Stimulated activated CD8-positive, alpha-beta memory T cell treated with anti-CD3 and anti-CD28 coated beads, Interleukin-15, amount 100 ng/mL, for 48 hours (primary cell): ENCODE measurements at places on chromosomes 7 and 10.

DNA sequence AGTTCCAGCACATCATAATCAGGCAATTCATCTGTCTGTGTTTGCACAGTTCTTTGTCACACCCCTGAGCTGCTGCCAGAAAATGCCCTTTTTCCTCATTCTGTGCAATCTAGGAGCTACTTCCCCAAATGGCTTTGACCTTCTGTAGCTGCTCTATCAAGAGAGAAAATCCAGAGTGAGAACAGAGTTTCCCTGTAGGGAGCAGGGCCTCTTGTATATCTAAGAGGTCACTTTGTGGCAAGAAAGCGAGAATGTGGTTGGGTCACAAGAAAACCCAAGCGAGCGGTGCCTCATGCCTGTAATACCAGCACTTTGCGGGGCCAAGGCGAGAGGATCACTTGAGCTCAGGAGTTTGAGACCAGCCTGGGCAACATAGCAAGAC lies 24.3 kb downstream of the SLC29A3 start:
- no peak for DNase-seq

DNA sequence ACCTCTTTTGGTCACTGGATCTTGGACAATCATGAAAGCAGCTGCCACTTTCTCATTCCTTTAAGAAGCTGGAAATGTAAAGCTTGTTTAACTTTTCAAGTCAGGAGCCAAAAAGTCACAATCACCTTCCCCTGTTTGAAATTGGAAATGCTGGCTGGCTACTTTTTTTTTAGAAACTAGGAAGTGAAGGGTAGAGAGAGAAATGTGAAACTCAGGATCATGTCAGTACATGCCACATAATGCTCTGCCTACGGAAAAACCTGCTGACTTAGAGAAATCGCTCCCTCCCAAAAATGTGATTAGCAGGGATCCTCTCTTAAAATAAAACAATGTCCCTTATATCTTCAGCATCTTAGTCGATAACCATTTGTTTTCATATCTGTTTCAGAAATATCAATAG lies 188.4 kb upstream of the C7orf33 start:
- DNase-seq = no peak

DNA sequence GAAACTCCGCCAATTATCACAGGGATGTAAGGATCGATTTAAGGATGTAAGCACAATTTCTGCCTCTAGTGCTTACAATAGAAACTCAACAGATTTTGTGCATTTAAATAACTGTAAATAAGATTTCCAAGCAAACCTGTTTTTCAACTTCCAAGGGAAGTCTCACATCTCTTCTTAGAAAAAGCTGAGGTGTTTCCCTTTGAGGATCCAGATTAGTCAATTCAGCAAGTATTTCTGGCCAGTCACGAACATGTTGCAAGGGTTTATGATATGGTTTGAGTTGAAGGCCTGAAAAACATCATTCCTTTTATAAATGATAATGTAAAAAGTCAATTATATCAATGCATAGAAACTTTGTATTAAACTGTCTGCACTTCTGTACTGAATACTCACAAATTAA lies 23.9 kb downstream of the KRIT1 start:
- no peak for DNase-seq

GRCh38 chr10:97861097-97861750 lies 11.6 kb downstream of the GOLGA7B start:
- no peak for DNase-seq

DNA sequence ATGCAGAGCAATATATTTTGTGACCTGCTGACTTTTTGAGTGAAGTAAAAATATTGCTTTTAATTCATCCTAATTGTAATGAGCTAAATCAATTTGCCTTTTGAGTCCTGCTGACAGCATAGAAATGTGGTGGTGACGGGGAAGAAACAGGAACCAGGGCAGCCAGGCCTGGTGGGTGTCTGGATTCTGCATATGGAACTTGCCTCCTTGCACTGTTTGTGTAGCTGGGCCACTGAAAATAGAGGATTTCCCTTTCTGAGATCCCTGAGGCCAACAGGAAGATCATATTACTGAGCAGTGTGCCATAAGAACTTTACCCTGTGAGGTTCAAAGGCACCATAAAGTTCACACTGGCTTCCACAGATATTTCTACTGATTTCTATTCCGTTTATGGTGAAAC lies 488.4 kb upstream of the AKR1E2 start:
- DNase-seq = no peak

DNA sequence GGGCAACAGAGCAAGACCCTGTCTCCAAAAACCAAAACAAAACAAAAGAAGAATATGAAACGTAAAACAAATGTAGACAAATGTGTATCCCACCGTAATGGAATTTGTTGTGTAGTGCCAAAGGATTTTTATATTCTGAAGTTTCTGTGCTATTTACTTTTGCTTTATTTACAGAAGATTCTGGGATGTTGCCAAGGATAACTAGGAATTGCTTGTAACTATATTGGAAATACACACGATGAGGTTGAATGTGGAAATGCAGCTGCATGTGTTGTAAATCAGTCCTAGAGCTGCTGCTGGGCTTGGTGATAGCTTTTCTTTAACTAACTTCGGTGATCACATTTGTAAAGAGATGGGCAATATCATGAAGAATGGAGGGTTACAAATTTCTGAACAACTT lies 39.5 kb downstream of the GALNT17 start:
- no peak for DNase-seq

GRCh38 chr7:110386006-110386405 lies 704.9 kb upstream of the LRRN3 start:
- no peak for DNase-seq

- no peak for DNase-seq
Observed at GRCh38 chr7:116401711-116402110, 97.8 kb upstream of the CAV2 start.

DNA sequence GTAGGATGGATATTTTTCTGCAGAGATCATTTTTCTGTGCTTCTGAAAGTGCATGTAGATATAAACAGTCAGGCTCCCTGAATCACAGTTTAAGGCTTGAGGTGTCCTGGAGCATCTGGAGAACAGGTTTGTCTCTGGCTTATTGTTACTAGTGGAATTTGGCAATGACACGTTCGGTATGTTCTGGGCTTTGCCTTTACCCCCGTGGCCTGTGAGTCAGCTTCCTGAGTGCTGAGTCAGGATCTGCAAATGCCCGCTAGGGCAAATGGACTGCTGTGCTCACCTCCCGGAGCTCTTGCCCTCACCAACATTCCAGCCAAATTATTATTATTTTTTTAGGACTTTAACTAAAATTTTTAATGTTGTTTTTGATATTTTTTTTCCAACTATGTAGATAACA lies 192.5 kb upstream of the PRSS1 start:
- no peak for DNase-seq

- DNase-seq = no peak
Observed at GRCh38 chr7:149081914-149082313, 8.6 kb downstream of the ZNF786 start.

GRCh38 chr10:60573336-60573735 lies 183.7 kb upstream of the ANK3 start:
- peak; percentile 63 for DNase-seq

DNA sequence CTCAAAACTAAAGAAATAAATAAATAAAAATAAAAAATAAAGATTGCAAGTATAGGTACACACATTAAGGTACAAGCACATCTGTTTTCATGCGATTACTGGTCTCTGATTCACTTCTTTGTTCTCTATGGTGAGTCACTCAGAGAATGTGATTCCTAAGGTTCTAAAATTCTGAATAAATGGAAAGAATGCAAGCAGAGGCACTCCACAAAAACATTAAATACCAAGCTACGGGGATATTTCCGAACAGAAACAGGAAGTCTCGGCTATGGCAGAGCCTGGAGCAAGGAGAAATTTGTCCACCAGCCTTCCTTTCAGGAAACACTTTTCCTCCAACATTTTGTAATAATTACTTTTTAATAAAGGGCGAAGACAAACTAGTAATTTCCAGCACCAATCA lies 1.4 kb downstream of the VOPP1 start:
- no peak for DNase-seq

GRCh38 chr10:69049566-69049961 lies 38.3 kb upstream of the SRGN start:
- no peak for DNase-seq

DNA sequence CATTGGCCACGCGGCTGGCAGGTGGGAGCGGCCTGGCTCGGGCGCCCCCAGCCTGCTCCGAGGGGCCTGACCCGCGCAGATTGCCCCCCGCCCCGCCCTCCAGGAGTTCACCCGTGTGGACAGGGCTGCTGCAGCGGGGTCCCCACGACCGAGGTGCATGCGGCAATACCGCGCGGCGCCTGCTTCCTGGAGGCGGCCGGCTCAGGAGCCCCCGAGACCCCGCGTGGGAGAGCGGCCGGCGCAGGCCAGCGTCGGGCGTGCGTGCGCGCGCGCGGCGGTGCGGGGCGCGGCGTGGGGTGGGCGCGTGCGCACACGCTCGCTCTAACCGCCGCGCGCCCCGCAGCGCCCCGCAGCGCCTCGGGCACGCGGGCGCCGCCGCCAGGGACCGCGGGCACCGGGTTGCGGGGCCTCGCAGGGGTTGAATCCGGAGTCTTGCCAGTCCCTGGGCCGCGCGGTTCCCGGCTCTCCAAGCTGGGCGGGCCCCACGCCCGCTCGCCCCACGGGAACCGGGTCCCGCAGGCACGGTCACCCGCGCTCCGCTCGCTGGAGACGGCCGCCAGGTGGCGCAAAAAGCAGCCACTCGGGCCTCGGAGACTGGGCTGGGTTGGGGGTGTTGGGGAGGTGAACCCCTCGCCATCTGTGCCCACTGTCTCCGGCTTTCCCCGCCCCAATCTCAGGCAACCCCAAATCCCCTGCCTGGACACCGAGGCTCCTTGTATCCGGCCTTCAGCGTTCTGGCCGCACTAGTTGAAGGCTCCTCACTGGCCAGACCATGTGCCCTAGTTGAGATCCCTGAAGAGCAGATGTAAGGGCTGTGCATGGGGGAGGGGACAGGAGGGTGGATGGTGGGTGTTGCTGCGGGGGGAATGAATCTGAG lies 1.3 kb upstream of the ACHE start:
- no peak for DNase-seq

GRCh38 chr7:19958309-19958896 lies 185.0 kb upstream of the TMEM196 start:
- DNase-seq = no peak

DNA sequence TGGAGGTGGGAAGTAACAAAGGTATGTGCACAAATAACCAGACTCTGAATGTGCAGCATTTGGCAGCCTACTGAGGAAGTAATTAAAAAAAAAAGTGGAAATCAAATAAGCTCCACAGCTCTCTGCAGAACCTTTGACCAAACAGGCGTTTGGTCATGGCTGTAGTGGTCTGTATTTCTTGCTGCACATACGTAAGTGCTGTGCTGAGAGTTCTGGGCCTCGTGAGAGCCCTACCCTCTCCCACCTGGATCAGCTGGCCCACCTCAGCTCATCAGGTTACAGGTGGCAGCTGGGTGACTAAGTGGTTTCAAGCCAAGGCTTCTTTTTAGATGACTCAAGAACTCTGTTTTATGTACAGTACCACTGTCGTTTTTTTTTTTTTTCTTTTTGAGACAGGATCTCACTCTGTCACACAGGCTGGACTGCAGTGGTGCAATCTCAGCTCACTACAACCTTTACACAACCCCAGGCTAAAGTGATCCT lies 178.2 kb upstream of the KLF6 start:
- no peak for DNase-seq

DNA sequence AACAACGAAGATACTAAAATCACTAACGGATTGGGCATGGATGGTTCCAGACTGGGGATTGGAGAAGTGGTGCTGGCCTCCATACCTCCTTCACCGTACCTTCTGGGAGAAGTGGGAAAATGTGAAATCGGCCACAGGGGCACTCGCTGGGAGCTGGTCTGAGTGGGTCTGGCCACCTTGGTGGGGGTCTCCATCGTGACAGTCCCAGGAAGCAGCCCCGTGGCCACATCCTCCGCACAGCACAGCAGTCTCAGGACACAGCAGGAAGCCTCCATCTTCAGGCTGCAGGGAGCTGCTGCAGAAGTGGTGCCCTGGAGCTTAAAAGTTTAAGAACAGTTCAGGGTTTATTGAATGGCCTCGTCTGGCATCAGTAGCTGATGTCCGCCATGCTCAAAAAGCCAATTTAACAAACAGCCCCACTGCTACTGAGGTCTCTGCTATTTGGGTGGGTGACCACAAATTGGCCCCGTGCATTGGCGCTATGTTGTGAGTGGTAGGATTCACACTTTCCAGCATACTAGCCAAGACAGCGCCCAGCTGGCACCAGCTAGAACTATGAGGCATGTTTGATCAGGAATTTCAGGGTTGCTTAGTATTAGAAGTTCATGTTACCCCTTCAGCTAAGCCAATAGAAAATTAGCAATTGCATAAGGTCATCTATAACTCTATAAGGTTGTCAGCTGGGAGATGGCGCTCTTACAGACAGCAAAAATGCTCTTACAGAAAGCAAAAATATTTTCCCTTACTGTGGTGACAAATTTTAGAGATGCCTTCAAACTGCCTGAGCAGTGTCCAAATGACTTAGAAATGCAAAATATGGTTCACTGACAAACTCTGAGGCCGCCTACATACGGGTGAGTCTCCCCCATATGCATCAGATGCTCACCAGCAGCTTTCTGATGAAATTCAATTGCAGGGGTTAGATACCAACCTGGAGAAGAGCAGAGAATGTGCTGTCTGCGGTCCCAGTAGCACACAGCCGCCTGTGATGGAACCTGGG lies 17.0 kb downstream of the PKD1L1 start:
- no peak for DNase-seq

DNA sequence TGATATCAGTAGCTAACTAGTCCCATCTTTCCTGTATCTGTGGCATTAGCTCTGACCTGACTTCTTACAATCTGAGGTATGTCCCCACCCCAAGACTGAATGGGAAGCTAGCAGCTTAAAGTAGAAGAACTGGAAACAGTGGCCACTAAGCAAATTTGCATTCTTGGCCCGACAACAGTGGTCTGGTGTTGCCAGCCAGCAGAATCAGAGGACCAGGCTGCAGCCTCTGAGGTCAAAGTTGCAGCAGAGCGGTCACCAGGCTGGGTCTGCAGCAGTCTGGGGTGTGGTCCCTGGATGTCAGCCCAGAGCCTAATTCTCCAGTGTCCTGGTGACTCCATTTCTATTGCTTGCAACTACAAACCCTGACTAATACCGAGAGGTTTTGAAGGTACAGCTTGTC lies 26.3 kb downstream of the FAM107B start:
- no peak for DNase-seq

GRCh38 chr10:634256-634655 lies 55.2 kb downstream of the DIP2C start:
- no peak for DNase-seq

GRCh38 chr10:123393170-123393569 lies 239.0 kb downstream of the BUB3 start:
- no peak for DNase-seq

- DNase-seq = no peak
Observed at GRCh38 chr10:128576943-128577670, 450.9 kb upstream of the MKI67 start.

GRCh38 chr10:93080350-93081046 lies 6.8 kb downstream of the CYP26A1 start:
- DNase-seq = no peak

DNA sequence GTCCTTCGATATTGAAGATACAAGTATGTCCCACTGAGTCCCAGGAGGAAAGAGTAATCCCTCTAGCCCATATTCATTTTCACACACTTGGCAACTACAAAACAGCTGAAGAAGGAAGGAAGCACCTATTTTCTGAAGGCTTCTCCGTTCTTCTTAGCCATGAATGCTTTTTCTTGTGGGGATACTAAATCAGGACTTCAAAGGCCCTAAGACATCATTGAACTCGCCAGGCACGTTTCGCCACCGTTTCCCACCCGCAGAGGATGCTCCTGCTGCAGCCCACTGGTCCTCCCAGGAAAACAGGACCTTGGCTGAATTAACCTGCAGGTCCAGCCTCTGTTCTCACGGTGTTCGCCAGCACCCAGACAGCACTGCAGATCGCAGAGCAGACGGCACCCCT lies 561.5 kb downstream of the DNAJB6 start:
- DNase-seq = no peak
